NCI-H187 treated with DMSO at 0.1 percent for 48 hours (cell line): ENCODE measurements at places on chromosomes 4 and X.

GRCh38 chr4:94653984-94654609, 103.7 kb upstream of the BMPR1B start:
- no peak for DNase-seq

- DNase-seq: no peak
Measured at GRCh38 chrX:10508891-10509290, 111.5 kb downstream of the MID1 start.

DNA sequence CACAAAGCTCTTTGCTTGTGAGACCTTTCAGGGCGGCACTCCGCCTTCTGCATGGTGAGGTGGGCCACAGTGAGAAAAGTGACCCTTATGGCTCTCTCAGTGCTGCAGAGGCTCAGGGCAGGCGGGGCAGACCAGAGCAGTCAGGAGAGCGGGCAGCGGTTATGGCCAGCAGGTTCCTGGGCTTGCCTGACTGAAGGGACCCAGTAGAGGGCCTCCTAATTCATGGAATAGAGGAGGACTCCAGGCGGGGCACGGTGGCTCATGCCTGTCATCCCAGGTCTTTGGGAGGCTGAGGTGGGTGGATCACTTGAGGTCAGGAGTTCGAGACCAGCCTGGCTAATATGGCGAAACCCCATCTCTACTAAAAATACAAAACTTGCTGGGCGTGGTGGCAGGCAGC, 91.4 kb downstream of the CLNK start:
- no peak for DNase-seq

DNA sequence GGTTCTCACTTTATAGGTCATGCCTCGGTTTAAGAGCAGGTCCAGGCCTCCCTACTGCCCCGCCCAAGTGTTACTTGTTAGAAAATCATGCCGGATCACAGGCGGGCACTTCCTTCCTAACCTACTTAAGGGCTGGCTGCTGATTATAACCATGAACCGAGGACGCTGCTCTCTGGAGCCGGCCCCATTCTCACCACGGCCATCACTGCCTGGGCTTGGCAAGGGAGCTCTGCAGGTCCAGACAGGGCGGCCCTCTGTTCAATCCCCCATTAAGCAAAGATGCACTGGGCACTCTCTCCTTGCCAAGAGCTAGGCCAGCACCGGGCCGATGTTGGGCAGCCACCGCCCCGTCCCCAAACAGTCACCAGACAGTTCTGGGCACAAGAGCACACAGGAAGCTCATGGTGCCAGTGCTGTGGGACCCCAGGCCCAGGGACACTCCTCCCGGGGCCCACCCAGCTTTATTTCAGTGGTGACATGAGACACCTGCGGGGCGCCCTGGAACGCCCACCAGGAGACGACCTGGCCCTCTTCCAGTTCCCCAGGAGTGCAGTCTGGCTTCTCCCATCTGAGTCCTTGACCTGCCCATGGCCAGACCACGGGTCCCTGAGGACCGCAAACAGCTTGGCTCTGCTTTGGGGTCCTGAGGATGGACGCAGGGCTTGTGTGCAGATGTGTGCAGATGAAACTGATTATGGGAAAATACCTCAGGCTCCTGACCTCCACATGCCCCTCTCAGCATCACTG, 44.0 kb downstream of the ABLIM2 start:
- DNase-seq: no peak

DNA sequence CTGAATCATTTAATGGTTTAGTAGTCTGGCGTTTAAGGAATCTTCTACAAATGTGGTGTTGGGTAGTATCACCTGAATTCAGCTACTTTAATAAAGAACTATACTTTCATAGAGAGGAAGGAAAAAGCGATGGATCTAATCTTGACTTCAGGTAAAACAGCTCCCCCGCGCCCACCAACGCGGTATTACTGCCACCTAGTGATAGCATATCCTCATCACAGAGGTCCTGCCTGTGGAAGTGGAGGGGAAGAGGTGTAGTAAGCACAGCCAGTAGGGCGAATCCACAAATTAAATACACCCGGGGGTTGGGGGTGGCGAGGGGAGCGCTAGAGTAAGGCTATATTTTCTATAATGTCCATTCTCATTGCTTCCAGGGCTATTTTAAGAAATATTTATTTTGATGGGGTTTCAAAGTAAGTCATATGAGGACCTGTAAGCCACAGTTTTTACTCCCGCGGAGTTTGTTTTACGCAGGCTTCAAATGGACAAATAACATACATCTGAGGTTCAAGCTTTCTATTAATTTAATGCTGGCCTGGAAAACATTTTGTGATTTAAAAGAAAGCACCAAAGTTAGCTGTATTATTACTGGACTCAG, 8.3 kb upstream of the DAPP1 start:
- DNase-seq: no peak

- no peak for DNase-seq
Measured at GRCh38 chr4:24736066-24736465, 59.3 kb upstream of the SOD3 start.

GRCh38 chrX:46687619-46688018, 71.3 kb downstream of the SLC9A7 start:
- no peak for DNase-seq

DNA sequence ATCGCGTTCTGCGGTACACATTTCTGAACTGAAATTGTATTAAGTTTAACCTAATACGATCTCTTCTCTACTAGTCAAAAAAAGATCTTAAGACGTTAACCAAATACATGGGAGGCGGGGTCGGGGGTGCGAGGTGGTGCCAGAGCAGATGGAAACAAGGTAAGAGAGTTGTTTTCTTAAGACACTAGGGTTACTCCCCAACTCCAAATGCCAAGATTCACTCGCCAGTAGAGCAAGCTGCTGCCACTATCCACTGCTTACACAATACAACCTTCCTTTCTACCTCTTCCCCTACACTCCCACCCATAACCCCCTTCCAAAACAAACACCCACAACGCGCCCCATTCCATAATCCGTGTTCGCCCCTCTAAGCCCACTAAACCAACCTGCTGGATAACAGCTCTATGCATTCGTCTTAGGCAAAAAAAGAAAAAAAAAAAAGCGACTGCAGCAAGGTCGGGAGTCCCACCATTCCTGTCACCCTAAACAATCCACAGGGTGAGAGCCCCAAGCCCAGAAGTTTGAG, 1.3 kb downstream of the LCORL start:
- DNase-seq: no peak

GRCh38 chrX:100584611-100585010, at the start of gene TNMD:
TNMD (plus strand) TSS chrX:100584936; CDS start chrX:100585019, 83 bp downstream.
- no peak for DNase-seq

- DNase-seq: no peak
Measured at GRCh38 chrX:31969714-31970113, 897.9 kb upstream of the FTHL17 start.

- no peak for DNase-seq
Measured at GRCh38 chrX:115189110-115189509, at the start of gene RBMXL3. RBMXL3 (plus strand) TSS chrX:115189410; CDS start chrX:115189442, 32 bp downstream.

GRCh38 chr4:16079046-16079445, 4.8 kb downstream of the PROM1 start:
- no peak for DNase-seq

- no peak for DNase-seq
Measured at GRCh38 chr4:48898733-48899431, 7.7 kb downstream of the OCIAD2 start.

GRCh38 chr4:120132935-120133334, 66.3 kb upstream of the MAD2L1 start:
- DNase-seq: no peak

DNA sequence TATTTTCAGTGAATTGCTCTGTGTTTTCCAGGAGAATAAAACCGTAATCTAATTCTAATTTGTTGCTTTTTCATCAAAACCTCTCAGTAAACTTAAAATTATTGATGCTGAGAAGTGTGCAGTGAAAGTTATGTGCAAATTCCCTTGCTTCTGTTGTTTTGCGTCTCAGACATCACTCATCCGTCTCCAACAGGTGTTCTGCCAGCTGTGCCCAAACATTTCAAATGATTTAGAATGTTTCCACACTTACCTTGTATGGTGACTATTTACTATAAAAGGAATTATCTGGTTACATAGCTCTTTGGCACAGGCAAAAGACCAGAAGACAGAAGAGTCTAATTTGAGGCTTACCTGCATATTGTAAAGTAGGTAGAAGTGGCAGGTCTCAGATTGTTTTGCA, 184.0 kb downstream of the BMPR1B start:
- DNase-seq: no peak

- no peak for DNase-seq
Measured at GRCh38 chr4:102862016-102862415, 6.8 kb upstream of the CISD2 start.

DNA sequence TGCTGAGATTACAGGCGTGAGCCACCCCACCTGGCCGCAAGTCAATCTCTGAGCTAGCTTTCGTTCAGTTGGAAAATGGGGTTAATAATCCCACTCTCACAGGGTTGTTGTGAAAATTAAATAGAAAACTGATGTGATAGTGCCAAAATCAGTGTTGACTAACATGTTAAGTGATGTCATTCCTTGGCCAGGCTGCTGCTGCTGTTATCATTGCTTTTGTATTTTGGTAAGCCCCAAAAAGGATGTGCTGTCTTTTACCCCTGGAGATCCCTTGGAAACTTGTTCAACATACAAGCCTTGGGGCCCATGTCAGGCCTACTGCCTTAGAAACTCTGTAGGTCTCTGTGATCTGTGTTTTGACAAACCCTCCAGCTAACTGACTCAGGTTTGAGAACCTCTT, 106.3 kb downstream of the AFF1 start:
- DNase-seq: no peak

DNA sequence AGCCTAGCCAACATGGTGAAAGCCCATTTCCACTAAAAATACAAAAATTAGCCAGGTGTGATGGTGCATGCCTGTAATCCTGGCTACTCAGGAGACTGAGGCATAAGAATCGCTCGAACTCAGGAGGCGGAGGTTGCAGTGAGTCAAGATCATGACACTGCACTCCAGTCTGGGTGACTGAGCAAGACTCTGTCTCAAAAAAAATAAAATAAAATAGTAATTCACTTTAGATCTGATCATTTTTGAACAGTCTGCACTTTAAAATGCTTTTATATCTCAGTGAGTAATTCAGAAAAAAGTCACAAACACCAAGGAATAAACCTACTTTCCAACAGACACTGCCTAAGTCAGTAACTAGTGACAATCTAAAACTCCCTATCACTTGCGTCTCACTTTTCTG, 25.6 kb upstream of the CORIN start:
- DNase-seq: no peak

DNA sequence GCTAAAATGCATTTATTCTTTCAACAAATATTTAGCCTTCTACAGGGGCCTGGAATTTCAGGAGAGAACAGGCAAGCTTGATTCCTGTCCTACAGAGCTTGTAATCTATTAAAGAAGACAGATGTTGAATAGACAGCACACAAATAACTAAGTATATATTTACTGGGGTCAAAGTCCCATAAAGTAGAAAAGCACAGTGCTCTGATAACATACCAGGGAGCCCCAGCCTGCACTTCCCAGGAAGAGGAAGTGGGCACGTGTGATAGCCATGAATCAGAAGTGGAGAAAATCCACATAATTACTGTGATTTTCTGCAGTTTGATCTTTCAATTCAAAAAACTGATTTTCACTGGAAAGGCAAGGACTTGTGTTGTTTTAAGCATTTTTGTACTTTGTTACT, 129.1 kb downstream of the EGF start:
- no peak for DNase-seq

DNA sequence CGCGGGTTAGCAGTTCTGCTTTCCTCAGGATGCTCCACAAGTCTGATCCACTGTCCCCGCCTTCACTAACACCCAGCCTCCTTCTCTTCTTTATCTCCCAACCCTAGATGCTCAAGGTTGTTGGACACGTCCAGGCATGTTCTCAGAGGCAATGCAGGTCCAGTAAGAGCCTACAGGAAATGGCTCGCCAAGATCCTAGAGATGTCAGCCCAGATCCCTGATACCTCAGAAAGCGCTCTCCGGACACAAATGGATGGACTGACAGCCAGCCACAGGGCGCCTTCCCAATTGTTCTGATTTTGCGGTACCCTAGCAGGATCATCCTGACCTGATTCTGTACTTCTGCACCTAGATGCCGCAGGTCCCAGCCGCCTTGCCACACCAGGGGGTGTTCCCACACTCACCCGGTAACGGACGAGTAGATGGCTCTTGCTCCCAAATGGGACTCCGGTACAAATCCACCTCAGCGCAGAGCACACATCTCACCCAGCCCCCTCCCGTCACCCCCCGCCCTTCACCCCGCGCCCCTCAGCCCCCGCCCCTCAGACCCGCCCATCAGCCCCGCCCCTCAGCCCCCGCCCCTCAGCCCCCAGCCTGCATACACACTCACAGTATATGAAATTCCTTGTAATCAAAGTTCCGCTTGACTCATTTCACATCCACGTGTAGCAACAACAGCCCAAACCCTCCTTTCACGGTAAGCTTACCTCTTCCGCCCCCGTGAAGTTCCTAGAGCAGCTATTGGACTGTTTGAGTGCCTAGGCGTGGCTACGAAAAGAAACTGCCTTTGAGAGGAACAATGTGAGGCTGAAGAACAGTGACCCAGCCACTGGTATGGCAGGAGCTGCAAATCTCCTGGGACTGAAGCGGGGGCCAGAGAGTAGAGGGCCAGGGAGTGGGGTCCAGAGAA, at the start of gene EDA2R:
EDA2R (minus strand) TSS at position 488 of the 910 bp plus-strand sequence. CDS start 23,058 bp downstream, outside the sequence.
- no peak for DNase-seq

DNA sequence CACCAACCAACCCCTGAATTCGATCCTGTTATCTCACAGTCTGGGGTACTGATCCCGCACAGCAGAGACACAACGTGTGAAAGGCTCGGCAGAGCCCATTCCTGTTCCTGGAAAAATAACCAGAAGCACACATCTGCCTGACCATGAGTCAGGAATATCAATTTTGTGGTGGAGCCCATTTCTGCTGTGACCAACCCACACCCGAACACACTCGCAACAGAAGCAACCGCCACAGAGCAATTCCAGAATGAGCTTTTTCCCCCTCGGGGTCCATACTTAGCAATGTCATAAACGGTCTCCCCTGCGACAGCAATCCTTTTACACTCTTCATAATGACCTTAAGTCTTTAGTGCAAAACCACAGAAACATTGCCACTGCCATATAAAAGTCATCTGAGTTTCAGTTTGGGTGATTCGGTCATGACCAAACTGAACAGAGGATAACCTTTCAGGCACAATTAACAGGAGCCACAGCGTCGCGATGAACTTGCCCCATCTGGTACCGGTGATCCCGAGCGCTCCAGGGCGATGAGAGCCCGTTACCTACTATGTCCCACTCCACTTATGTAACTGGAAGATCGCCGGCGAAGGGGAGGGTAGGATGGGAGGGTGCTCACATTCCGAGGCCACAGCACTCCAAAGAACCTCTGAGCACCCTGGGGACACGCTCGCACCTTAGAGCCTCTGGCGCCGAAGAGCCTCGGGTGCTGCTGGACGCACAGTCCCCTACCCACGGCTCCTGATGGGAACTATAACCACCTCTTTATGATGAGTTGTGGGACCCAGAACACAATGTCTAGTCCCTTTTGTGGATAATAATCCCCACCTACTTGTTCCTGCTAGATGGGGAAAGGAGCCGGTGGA, 1.1 kb downstream of the MECP2 start:
- no peak for DNase-seq

- no peak for DNase-seq
Measured at GRCh38 chr4:42313872-42314271, 83.4 kb upstream of the SHISA3 start.

DNA sequence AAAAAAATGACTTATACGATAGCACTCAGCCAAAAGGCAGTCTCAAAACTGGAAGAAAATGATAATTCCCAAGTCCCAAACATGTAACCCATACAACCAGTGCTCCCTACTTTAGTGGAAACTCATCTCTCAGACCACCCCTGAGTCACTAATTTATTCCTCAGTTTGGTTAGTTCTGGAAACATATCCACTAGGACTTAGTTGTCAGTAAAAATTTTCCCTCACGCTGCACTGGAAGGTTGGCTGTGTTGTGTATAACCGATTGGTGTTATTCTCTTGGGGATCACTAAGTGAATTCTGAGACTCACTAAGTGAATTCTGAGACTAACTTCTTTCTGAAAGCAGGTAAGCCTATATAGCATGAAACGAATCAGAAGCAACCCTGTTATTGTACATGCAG, 48.5 kb upstream of the GAB1 start:
- DNase-seq: no peak
